Ureter (tissue), 1 donor: ENCODE measurements at places on chromosomes 3 and 15. TPM values are rescaled to one million over a fixed set of nuclear protein-coding genes. Genes with fewer than 3 reads are reported as not detected.

Gene TMEM40
- total RNA-seq = 63.3 TPM

Gene VEPH1
- total RNA-seq = 10.8 TPM

DNA sequence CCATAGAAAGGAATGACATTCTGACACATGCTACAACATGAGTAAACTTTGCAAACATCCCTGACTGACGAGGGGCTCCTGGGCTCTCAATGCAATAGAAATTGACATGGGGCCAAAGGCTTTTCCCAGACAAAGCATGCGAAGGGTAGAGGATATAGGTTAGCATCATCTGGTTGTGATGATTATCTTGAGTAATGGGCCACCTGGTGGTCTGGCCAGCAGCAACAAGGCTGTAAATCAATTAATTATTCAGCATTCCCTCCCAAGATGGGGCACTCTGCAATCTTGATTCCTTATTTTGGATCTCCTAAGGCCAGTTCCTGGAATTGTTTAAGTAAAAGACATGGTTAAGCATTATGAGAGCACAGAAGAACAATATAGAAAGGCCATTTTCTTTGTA lies 99.2 kb downstream of the AGBL1 start:
- DNase-seq = no peak

- DNase-seq = no peak
Measured at GRCh38 chr15:76193934-76194333, 117.3 kb downstream of the ETFA start.

DNA sequence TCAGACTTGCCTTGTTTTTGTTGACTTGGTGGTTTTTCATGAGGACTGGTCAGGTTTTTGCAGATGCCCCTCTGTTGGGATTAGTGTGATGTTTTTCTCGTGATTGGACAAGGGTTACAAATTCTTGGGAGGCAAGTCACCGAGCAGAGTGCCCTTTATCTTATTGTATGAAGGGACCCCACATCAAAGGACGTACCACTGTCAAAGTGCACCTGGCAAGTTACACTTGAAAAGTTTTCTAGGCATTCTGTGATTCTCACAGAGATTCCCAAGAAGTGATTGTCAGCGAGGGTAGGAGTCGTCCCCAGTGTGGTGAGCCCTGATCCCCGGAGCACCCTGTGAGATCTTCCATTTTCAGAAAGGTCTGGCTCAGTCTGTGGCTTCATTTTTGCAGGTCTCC lies 110.1 kb downstream of the POLR2M start:
- no peak for DNase-seq

- DNase-seq = peak; percentile 45
Measured at GRCh38 chr3:23203708-23204330, 692 bp downstream of the UBE2E2 start.

- DNase-seq = no peak
Measured at GRCh38 chr3:40924559-40925141, 274.7 kb upstream of the CTNNB1 start.

- peak; percentile 46 for DNase-seq
Measured at GRCh38 chr3:57545636-57546268, 1.6 kb upstream of the DNAH12 start.

- DNase-seq = no peak
Measured at GRCh38 chr3:107028086-107028485, 349.2 kb upstream of the CCDC54 start.

Gene RABL3
- total RNA-seq = 28.7 TPM

Gene CCDC14
- total RNA-seq = 52.0 TPM

DNA sequence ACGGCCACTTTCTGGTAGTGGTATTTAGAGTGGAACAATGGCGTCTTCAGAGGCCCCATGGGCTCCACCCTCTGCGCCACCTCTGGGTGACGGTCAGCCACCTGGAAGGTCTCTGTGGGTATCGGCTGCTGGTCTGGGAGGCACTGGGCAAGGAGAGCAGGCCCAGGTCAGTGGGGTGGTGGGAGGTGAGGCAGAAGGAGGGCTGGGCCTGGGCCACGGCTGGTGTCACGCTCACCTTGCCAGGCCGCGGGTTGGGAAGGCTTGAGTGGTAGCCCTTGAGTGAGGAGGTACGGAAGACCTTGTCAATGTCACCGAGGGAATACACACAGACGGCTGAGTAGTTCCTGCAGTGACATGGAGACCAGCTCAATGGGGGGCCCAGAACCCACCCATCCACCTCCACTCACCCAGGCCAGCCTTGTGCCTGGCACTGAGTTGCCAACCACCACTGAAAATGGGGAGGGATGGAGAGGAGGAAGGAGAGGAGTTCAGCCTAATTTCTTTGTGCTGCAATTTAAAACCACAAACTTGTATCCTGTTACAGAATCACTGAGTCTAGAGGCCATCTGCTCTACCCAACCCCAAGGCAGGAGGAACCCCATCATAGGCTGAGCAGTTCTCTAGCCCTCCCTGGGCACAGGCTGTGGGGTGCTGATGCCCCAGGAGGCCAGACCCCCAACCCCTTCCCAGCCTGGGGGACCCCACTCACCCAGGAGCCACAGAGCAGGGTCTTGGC lies 19.0 kb downstream of the SEMA7A start:
- no peak for DNase-seq
